AG08396 (cell line): ENCODE measurements at places on chromosomes 2 and 18.
A peak's percentile ranks its signal among the peaks of the same experiment; 100 is the strongest.

GRCh38 chr18:40382197-40382596 is 1572.8 kb upstream of the PIK3C3 start:
- no peak for DNase-seq

DNA sequence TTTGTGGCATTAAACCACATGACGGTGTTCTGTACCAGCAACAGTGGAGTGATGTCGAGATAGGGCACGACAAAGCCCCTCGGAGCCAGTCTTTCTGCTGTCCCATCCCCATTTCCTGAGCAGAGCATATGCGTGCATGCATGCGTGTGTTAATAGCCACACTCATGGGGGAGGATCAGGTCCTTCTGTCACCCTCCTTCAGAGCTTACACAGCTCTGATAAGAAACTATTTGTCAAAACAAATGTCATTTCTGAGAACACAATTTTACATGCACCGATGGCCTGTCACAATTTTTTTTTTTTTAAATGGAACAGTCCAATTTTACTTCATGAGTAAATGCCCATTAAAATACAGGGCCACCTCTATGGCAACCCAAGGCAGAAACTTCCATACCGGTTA is 95.9 kb upstream of the ZBTB14 start:
- no peak for DNase-seq

DNA sequence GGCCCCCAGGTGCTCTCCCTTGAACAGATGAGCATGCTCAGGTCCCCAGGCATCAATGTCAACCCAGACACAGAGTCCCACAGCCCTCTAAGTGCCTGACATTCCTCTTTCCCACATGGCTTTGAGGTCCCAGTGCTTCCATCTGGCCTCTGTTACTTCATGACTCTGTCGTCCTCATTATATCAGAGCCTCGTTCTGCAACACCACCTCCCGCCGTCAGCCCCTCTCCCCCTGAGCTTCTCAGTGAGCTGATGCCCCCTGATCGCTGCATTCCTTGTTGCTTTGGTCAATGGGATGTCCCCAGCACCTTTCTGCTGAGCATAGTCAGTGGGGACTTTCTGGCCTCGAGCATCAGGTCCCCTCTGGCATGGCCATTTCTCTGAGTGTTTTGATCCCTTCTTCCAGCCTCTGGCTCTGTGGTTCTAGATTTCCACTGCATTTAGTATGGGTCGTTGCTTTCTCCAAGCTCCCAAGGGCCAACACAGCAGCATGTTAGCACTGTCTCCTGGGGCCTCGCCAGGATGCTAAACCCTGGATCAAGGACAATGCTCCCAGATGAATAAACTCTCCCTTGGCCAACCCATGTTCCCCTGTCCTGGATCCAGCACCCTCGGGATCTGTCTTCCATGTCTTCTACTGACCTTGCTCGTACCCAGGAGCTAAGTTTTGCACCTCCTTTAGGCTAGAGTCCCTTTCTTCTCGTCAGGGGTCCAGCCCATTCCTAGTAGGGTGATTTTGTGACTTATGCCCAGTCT is 143.2 kb upstream of the TWIST2 start:
- DNase-seq, result no peak

GRCh38 chr2:229417916-229418315 is 146.8 kb upstream of the PID1 start:
- no peak for DNase-seq

- DNase-seq, result no peak
Observed at GRCh38 chr2:111903930-111904439, 5.6 kb downstream of the MERTK start.

GRCh38 chr2:232521959-232522622 is 1.9 kb downstream of the PRSS56 start:
- peak; percentile 91 for DNase-seq

DNA sequence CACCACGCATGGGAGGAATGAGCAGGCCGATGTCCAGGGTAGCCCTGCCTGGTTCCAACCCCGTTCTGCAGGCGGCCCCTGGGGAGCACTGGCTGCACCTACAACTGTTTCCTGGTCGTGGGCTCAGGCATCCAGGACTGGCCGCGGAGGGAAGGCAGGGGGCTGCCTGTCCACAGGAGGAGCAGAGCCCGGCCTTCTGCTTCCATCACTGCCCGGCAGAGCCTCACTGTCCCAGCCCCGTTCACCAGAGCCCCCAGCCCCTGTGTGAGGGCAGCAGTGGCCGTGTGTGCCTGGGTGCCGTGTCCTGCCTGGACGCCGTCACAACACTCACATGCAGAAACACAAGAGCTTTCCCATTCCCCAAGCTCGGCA is 56.2 kb downstream of the KCNG2 start:
- DNase-seq, result no peak

- DNase-seq, result no peak
Observed at GRCh38 chr2:215338883-215339679, 27.2 kb downstream of the ATIC start.

DNA sequence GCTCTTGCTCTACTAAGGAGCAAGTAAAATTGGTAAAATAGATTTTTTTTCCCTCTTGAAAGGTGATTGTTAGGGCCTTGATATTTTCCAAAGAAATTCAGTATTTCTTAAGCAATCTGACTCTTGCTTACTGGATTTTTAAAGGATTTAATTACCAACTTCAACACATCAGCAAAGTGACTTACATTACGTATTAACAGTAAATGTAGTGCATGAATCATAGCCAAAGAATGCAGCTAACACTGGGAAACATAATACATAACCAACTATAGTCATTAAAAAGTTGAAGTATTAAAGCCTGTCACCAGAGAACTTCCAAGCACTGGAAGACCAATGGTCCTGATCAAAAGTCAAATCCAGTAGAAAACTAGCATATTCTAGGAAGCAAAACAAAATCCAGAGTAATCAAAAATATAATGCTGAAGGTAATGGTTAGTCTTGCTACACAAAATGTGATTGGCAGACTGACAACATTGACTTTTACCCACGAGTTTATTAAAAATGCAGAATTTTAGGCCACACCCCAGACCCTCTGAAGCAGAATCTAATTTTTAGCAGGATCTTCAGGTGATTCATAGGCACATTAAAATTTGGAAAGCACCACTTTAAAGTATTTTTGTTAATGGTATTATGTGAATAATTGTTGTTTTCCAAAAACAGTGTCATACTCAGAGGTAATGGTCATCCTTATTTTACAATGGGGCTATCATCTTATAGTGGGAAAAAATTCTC is 31.8 kb upstream of the CAVIN2 start:
- DNase-seq, result peak; percentile 69

DNA sequence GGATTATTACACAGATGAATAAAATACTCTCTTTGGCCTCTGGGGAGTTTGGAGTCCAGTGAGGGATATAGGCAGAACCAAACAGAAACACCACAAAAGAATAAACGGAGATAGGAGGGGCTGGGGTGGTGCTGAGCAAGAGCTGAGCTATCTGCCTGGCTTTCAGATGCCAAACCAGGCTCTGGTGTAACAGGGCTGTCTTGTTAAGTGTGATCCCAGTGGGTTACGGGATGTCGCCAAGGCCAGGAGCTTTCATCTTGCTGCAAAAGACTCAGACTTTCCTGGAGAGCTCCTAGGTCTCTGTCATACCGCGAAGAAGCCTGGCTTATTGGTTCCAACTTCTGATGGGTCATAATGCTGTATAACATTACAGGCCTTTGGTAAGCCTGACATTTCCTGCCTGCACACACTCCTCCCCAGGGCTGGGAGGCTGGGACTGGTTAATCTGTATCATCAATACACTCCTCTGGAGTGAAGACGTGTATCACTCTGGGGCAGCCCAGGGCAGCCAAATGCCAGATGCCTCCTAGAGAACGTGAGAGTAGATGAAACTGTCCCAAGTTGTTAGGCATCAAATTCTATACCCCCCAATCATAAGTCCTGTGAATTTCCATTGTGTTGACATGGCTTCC is 60.5 kb downstream of the STPG4 start:
- DNase-seq, result peak; percentile 79

- DNase-seq, result no peak
Observed at GRCh38 chr2:7994397-7994951, 687.4 kb upstream of the ID2 start.

GRCh38 chr18:48896326-48896874 is 54.4 kb downstream of the SMAD7 start:
- DNase-seq, result no peak

GRCh38 chr2:21118302-21118920 is 5.4 kb upstream of the TDRD15 start:
- DNase-seq, result peak; percentile 19
